Heart right ventricle (tissue), 16 donors: ENCODE measurements at places on chromosomes 2 and 18. TPM values are rescaled to one million over a fixed set of nuclear protein-coding genes. Genes with fewer than 3 reads are reported as not detected.
A peak's percentile ranks its signal among the peaks of the same experiment; 100 is the strongest.

- no peak for DNase-seq
Observed at GRCh38 chr2:9355270-9355669, 68.1 kb downstream of the ITGB1BP1 start.

DNA sequence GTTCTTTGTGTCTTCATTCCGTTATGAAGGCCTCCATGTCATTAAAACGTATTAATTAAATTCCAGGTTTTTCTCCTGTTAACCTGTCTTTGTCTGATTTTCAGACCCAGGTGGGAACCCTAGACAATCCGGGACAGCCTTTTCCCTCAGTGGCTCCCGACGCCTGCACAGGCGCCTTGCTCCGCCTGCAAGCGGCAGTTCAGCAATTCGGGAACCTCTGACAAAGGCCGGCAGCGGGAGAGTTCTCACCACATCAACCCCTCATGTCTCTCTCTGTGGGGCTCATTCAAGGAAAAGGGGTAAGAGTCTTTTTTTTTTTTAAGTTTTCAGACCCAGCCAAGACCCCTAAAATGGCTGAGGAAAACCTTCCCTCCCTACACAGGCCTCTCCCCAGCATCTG lies 259.8 kb upstream of the SALL3 start:
- no peak for DNase-seq

DNA sequence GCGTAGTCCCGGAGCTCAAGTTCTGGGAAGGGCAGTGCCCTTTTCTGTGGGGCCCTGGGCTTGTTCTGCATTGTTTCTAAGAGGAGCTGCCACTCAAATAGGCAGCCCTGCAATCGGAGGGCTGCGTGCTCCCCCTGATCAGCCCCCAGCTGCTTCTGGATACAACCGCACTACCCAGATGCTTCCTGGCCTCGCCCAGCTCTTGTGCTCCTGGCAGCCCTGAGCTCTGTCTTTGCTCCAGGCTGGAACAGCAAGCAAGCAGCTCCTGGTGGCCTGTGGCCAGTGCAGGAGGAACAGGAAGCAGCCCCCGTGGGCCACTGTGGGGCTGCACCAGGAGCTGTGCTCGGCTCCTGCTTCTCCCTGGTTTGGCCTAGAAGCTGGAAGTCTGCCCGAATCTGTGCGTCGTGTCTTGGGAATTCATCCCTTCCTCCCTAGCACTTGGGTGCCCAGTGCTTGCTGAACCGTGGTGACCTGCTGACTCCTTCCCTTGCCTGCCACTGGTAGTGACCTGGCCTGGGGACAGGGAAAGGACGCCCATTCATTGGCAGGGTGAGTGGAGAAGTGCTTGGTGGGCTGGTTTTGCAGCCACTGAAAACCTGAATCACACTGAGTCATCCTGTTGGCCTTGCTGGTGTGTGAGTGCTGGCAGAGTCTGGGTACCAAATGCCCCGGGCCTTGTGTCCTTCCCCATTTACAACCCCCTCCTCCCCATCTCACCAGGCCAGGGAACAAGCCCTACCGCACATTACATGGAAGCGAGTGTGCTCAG lies 27.3 kb upstream of the NTSR2 start:
- peak; percentile 46 for DNase-seq

DNA sequence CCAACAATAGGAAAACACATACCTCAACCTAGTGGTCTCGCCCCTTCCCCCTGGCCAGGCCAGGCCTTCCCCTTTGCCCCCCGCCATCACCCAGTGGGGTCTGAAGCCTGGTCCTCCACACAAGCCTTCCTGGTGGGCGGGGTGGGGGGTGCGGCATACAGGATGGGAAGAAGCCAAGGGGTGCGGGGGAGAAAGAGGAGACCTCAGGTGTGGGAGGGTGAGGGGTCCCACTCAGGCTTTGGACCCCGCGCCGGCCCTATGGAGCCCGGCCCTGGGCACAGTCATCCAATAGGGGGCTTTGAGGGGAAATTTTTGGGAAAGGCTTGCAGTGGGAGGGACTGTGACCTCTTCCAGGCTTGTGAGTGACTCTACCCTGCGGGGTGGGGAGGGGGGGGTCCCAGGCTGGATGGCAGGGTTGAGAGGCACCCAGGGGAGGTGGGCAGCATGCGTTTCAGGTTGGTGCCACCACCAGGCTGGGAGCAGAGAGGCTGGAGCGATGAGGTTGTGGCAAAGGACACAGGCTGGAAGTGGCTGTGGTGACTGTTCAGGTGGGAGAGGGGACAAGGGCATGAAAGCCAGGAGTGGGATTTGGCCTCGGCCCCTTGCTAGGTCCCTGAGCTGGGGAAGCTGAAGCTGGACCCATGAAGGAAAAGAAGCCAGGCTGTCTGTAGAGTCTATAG lies 1.3 kb downstream of the SLC66A3 start:
- no peak for DNase-seq

GRCh38 chr2:151040039-151040438 lies 221.6 kb downstream of the RBM43 start:
- DNase-seq = no peak

- peak; percentile 50 for DNase-seq
Observed at GRCh38 chr2:66433945-66434678, 813 bp upstream of the MEIS1 start.

GRCh38 chr2:61357681-61358080 lies 113.2 kb downstream of the USP34 start:
- DNase-seq = no peak

DNA sequence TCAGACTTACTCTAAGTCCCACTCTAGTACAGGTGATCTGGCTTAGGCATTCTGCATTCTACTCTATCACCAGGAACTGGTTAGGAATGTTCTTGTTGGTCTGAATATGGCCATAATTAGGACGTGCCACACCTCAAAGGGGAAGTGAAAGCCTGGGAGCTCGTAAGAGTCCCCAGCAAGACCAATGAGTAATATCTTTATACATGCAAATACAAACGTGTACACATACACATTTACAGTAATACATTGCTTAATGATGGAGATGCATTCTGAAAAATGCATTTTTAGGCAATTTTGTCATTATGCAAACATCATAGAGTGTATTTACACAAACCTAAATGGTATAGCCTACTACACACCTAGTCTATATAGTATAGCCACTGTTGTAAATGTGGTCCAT lies 19.5 kb upstream of the ERCC3 start:
- no peak for DNase-seq

DNA sequence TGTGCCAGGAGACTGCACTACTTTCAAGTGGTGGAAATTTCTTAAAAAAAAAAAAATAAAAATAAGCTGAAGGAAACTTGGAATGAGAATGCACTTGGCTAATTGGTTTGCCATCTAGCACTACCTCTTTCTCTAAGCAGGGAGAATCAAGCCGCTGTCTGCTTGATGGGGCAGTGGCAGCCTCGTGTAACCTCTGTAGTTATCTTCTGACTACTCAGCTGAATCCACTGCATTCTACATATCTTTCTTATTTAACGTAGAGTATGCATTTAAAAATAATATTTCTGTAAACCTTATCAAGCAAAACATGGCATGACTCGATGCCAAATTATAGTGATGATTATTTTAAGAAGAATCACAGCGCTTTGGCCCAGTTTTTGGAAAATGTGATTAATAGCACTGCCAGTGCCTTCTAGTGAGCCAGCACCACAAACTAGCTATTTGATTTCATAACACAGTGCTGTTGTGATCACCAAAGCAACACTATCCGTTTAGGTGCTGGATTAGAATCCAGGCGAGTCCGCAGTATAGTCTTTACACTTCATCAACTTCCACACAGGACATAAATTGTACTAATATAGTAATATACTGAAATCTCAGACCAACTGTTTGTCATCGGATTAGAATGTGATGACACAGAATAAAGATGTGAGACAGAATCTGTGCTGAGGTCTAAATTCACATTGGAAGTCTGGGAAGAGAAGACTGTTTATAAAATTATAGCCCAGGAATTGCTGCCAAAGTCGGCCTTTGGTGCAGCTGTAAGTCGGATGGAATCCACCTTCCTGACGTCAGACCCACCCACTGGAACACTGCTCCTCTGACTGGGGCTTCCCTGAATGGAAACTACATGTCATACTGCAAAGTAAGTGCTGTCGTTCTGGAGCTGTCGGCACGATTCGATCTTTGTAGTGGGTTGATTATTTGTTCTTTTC lies 136.5 kb upstream of the ETAA1 start:
- DNase-seq = peak; percentile 34

- no peak for DNase-seq
Observed at GRCh38 chr2:231057590-231057989, 923 bp downstream of the PSMD1 start.

GRCh38 chr2:12733846-12734245 lies 17.1 kb downstream of the TRIB2 start:
- DNase-seq = no peak

GRCh38 chr2:28633204-28633603 lies 118.4 kb upstream of the PPP1CB start:
- DNase-seq = no peak

GRCh38 chr2:147509821-147510220 lies 335.0 kb upstream of the ACVR2A start:
- DNase-seq = no peak

- DNase-seq = no peak
Observed at GRCh38 chr2:239692919-239693318, 292.1 kb upstream of the HDAC4 start.

DNA sequence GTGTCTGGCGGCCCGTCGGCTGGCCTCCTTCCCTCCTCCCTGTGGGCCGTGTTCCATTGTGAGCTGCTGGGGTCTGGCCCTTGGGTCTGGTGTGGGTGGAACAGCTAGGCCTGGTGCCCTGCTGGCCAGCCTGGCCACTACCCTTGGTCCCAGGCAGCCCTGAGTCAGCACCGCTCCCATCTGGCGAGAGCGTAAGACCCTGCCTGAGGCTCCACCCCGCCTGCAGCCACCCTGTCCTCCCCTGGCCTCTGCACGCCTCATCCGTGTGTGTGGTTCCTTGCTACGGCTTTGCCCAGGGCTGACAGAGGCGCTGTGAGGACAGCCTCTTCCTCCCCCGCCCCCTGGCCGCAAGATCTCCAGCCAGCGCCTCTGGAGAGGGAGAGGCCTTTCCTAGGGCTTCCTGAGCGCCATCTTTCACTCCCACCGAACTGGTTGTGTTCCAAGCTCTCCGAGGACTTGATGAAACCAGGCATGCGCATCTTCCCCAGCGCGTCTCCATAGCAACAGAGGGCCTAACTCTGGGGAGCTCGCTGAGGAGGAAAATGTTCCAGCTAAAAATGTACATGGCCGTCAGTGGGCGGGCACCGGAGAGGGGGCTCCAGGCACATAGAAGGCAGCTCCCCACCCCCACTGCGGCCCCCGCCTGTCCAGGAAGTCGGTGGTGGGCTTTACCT lies 83.0 kb downstream of the STPG4 start:
- DNase-seq = peak; percentile 95

GRCh38 chr2:64792995-64793639 lies 139.4 kb upstream of the SERTAD2 start:
- no peak for DNase-seq

DNA sequence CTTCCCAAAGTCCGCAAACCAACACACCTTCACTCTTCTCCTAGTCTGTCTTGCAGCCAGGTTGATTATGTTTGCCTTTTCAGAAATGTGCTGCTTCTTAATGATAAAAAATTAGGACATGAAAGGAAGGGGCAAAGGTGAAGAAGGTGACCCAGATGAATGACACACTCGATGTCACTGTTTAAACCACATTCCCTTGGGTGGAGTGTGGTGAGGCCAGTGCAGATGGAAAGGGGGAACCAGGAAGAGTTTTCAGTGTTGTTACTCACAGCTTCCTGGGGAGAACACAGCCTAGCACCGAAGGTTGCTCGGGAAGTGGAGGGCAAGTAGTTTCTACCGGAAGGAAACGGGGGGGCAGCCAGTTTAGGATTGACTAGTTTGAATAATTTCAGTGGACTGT lies 57.2 kb upstream of the BOD1L2 start:
- no peak for DNase-seq

DNA sequence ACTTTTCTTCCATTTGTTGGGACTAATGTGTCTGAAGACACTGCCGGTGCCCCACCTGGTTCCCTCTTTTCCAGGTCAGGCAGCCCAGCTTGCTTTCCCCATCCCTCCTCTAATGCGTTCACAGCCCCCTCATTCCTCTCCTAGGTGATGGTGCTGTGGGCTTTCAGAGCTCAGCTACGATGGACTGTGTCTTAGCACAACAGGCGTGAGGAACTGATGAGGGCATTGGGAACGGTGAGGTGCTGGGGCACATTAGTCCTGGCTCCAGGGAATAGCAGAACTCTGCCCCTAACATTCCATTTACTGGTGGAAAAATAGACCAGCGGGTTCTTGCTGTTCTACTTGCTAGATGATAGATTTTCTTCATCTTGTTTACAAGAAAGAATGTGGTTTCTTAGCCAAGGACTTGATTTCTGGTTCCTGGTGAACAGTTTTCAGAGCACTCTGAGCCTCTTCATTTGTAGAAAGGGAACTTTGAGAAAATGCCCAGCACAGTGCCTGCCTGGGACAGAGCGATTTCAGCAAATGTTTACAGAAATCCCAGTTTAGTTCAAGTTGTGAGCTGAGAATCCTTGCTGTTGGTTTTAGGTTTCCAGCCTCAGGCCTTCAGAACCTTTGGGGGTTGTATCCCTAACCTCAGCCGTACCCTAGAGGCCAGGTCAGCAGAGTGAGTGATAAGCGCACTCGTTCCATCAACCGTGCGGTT lies 42.5 kb downstream of the LDLRAD4 start:
- DNase-seq = no peak

DNA sequence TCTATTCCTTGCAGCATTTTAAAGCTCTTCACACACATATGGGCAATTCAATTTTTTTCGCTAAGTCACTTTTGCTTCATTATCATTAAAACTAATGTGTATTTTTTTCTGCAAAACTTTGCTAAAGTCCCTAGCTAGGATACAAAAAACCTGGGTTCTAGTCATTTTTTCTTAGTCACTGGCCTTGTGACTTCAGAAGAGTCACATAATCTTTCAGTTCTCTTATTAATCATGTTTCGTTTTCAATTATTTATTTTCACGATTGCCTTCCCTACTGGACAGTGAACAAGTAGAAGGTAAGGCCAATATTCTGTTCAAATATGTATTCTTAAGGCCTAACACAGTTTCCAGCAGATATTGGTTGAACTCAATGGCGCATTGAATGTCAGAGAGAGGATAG lies 60.9 kb upstream of the CYRIA start:
- DNase-seq = no peak

DNA sequence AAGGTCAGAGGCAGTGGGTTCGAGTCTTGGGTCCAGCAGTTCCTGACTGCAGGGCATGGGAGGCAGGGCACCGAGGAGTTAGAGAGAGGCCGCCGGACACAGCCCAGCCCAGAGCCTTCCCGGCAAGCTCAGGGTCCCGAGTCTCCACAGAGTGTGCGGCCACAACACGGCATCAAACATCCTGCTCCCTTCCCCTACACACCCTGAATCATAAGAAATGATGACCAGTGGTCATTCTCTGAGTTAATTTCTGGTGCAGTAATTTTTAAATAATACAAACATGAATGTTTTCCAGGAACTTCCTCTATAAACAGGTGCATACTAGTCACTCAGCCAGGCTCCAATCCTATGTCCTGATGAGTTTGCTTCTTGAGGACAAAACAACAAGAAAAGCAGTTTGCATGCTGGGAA lies 118.0 kb downstream of the PXDN start:
- no peak for DNase-seq

The HOXD10 gene
- not detected for total RNA-seq

The OSBPL6 gene
- total RNA-seq = 8.0 TPM

The HTR2B gene
- 0.32 TPM for total RNA-seq

The ADD2 gene
- 1.6 TPM for total RNA-seq

The AFF3 gene
- 5.8 TPM for total RNA-seq

The PRSS56 gene
- not detected for total RNA-seq

The GALNT14 gene
- total RNA-seq = 0.61 TPM

The CD302 gene
- total RNA-seq = 9.1 TPM

The LRRTM4 gene
- total RNA-seq = 0.83 TPM

The ANKRD30BL gene
- total RNA-seq = not detected

The FER1L5 gene
- total RNA-seq = not detected

The TMEM127 gene
- 85.2 TPM for total RNA-seq
